Stimulated activated CD4-positive, alpha-beta T cell treated with anti-CD3 and anti-CD28 coated beads, TNF-alpha, amount 100 ng/mL, for 24 hours (primary cell): ENCODE measurements at places on chromosomes 7 and 10.

DNA sequence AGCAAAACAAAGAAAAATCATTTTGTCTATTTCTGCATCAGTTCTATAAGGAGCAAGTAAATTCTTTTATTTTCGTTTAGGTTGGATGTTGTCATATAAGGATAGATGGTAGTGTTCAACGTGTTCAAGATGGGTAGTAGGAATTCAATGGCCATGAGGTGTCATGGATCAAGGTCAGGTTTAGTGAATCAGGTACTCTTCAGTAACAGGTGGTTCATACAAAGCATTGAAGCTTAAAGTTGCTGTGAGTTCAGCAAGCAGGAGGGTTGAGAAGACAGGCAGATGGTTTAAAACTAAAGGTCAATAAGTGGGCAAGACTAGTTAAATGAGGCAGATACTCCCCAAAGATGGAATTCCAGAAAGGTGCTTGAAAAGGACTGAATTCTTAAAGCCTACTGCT, 5.6 kb downstream of the LUC7L2 start:
- no peak for DNase-seq

- no peak for DNase-seq
Measured at GRCh38 chr7:155975490-155975889, 163.2 kb upstream of the SHH start.

- DNase-seq: no peak
Measured at GRCh38 chr10:15740261-15740660, 20.5 kb upstream of the ITGA8 start.

DNA sequence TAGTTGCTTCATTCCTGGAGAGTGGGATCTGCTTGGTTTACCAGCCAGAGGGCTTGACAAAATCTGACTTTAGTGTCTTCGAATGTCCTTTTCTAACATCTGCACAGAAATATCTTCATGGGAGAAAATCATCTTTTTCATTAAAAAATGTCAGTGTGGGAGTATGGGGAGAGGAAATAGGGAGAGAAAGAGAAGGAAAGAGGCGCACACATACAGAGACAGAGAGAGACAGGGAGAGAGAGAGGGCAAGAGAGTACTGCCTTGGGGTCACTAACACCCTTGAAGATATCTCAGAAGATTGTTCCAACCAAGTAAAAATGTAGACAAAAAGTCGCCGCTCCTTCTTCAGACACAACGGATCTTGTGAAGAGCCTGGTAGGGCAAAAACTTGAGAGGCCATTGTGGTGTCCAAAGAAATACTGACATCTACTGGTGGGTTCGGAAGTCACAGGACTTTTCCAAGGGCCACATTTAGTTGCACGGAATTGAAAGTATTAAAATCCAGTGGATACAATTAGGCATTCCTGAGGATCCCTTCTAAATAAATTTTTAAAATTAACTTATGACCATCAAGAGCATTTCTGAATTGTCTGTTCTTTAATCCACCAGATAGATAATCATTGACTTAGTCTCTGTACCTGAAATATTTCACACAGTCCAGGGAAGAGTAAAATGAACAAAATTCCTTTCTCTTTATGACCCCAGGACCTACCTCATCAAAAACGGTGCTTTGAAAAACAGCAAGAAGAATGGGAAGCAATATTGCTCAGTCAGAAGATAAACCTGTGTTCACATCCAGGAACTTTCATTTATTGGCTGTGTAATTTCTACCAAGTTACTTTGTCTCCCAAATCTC, 29.7 kb downstream of the VIM start:
- DNase-seq: peak; percentile 52

- no peak for DNase-seq
Measured at GRCh38 chr10:88881922-88882645, 2.0 kb downstream of the STAMBPL1 start.

DNA sequence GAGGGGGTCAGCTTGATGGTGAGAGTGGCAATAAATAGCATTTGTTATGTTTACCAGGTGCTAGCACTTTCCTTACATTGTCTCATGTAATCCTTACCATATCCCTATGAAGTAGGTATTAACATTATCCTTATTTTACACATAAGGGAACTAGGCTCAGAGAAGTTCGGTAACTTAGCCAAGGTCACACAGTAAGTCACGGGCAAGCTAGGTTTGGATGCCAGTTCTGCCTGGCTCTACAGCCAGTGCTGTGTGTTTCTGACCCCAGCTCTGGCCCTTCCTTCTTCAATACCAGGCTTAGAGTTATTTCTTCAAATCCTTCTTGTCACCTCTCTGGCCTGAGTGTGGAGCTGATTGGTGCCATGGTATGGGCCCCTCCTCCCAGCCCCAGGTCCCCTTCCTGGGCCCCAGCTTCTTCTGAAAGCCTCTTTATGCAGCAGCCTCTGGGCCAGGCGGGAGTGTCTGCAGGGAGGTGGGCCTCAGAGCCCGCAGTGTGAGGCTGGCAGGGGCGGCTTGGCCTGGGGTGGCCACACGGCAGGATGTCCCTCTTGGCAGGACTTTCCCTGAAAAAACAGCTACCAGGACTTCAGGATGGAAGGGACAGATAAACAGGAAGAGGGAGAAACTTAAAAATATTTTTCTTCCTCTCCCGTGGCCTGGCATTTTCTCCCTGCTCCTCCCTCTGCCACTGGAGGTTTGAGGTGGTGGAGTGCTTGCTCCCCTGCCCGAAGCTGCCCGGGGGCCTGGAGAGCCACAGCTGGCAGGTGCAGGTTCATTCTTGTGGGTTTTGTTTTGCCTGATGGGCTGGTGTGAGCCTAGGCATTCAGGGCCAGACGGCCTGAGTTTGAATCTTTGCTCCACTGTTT, 20.6 kb downstream of the PALD1 start:
- no peak for DNase-seq

DNA sequence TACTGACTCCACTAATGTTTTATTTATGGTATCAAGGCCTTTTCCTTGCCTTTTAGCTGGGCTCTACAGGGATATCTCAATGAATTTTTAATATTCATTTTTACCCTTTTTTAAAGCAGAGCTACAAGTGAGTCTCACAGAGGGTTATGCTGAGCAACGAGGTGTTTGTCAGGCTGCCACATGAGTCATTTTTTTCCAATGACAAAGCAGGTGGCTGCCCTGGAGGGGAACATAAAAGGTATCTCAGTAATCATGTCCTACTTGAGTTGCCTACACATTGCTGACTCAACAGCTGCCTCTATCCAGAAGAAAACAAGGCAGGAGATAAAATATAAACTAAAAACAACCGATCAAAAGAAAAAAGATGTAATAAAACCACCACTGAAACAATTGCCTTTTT, 1004.9 kb upstream of the POT1 start:
- no peak for DNase-seq

DNA sequence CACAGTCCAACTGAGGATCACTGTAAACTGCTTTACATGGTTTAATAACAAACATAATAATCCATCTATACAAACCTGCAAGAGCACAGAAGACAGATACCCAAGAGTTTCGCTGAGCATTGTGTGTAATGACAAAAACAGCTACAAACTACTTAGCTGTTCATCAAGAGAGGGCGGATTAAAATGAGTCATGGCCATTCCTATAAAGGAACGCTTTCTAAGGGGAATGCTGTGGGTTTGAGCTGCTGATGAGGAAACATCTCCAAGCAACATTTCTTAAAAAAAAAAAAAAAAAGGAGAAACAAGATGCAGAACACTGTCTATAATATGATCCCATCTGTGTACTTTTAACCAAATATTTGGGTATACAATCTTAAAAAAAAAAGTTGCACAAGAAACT, 33.8 kb downstream of the VOPP1 start:
- DNase-seq: no peak
